ENCODE measurements at places on chromosomes 6 and 20.

DNA sequence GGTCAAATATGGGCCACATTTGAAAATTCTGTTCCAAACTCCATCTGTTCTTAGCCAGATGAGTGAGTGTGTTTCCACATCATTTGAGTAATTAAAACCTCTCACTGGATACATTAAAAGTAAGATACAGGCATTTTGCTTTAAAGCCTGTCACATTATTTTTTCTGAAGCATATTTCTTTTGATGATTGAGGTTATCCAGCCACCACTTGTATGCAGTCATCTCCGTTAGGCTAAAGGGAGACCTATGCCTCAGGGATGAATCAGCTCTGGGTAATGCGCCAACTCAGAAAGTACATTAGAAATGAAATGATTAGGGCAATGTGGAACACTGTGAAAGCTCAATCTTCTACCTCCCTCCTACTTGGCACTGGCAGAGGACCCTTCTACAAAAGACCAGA, 90.7 kb downstream of the SNAP25 start:
- no peak for DNase-seq

- DNase-seq: no peak
Observed at GRCh38 chr6:110053395-110054240, 75.5 kb downstream of the GPR6 start.

DNA sequence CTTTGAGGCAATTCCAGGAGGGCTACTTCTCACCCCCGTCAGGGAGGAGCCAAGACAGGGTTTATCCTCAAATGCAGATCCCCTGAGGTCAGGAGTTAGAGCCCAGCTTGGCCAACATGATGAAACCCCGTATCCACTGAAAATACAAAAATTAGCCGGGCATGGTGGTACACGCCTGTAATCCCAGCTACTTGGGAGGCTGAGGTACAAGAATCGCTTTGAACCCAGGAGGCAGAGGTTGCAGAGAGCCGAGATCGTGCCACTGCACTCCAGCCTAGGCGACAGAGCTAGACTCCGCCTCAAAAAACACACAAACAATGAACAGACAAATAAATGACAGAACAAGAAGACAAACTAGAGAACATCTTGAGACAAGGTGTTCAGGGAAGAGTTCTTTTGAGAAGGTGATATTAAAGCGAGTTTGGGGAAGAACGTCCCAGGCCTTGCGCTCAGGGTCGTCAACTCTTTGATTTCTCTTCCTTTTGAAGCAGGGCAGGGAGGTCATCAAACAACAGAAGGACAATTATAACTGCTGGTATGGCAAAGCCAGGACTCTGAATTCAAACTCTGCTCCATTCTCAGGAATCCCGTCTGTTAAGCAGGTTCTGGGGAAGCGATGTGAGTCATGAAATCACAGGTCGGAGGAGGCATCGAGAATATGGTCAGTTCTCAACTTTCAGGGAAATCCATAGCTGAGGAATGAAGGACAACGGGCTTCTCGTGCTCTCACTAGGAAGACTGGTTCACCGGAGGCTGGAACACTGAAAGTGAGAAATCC, 1.4 kb upstream of the RALY start:
- DNase-seq: peak; percentile 18

GRCh38 chr20:42846784-42847490, 342.8 kb downstream of the PTPRT start:
- no peak for DNase-seq

DNA sequence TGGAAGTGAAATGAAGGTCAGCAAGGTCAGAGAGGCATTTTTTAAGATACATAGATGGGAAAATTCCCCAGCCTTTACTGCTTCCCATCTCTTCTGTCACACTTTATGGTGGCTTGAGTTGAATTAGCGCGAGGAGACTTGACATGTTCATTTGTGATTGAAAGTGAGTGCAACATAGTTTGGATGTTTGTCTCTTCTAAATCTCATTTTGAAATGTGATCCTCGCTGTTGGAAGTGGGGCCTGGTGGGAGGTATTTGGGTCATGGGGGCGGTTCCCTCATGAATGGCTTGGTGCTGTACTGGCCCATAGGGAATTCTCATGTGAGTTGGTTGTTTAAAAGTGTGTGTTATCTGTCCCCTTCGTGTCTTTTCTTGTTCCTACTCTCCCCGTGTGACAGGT, 237.2 kb downstream of the CDKAL1 start:
- no peak for DNase-seq

- DNase-seq: no peak
Observed at GRCh38 chr20:2342243-2342642, 38.5 kb upstream of the TGM6 start.

DNA sequence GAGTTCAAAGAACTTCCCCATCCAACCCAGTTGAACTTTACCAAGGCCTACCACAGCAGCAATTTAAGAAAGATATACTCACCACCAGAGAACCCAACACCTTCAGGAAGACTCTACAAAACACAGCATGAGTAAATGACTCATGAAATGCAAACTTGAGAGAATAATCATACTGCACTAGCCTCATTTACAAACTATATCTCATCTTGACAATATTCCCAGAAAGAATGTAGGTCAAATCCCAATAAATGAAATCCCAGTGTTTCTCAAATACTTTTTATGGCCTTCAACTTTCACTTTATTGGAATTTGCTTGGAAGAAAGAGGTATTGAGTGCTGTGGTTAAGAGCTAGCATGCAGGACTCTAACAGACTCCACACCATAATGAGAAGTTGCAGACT, 60.0 kb downstream of the FYN start:
- no peak for DNase-seq

GRCh38 chr6:36519352-36519751, 27.9 kb downstream of the STK38 start:
- no peak for DNase-seq

DNA sequence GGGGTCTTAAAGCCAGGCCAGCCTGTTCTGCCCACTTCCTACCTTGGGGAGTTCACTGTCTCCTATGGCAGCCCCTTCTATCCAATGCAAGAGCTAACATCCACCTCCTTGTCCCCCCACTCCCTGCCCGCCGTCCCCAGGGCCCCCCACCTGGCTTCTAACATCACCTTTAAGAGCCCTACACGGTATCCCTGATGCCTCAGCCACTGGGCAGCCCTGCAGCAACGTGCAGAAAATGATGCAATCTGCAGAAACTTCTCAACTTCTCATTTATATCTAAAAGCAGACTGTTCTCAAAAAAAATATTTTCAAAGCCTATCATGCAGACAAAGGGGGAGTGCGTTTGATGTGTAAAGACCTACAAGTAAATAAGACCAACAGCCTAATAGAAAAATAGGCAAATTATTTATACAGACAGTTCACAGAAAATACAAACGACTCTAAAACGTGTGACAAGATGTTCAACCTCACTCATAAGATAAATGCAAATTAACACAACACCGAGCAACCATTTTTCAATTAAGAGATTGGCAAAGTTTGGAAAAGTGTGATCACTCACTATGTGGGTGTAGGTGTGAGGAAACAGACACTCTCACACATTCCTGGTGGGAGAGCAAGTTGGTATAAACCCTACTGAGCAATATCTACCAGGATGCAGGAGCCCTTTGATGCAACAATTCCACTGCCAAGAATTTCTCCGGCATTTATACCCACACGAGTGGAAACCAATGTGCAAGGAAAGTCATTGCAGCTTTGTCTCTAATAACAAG, 15.1 kb upstream of the HCK start:
- no peak for DNase-seq

DNA sequence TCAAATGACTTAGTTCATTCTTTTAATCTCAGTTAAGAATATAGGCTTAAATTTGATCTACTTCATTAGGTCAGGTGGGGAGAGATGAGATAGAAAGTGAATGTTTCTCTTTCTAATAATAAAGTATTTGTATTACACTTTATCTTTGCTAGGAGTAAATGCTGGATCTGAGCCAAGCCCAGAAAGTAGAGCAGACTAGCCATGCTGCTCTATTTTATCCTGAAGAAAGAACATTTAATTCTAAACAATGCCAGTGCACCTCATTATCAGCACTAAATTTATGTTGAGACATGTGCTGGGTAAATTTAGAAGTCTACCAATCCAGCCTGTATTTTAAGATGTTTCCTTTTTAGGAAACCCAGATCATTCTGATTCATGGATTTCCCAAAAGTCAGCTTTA, 43.5 kb downstream of the AKIRIN2 start:
- DNase-seq: no peak
